Astrocyte of the spinal cord (primary cell): ENCODE measurements at places on chromosomes 3 and 15.

GRCh38 chr3:29185706-29186105, 95.2 kb upstream of the RBMS3 start:
- DNase-seq, result no peak

- DNase-seq, result no peak
Measured at GRCh38 chr15:74316141-74316540, 51.3 kb downstream of the CYP11A1 start.

DNA sequence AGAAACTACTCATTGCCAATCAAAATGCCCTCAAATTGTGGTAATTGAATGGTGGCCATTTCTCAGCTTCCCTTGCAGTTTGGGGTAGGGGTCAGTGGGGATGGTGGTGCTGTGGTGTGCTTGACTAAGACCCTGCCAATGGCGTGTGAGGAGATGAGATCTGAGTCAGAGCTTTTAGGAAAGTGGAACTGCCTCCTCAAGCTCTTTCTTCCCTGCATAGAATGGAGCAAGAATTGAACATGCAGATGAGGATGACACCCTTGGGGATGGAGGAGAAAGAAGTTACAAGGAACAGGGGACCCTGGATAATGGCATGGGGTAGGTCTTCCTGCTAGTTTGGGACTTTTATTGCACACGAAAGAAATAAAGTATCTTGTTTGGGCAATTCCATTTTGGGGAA, 188.0 kb downstream of the PEX5L start:
- DNase-seq, result no peak

- no peak for DNase-seq
Measured at GRCh38 chr3:9808345-9809037, 1.6 kb upstream of the TTLL3 start.

DNA sequence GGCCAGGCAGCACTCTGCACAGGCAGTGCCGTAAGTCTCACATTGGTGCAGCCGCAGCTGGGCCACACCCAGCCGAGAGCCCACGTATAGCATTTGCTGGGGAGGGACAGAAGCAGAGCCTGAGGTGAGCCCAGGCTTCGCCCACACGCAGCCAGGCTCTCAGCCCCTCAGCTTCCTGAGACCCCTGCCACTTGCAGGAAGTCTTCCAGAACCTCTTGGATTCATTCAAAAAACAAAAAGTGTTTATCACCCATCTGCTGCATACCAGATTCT, 6.9 kb downstream of the SEMA3G start:
- DNase-seq, result no peak

- DNase-seq, result no peak
Measured at GRCh38 chr15:71883447-71883846, 73.1 kb downstream of the NR2E3 start.

DNA sequence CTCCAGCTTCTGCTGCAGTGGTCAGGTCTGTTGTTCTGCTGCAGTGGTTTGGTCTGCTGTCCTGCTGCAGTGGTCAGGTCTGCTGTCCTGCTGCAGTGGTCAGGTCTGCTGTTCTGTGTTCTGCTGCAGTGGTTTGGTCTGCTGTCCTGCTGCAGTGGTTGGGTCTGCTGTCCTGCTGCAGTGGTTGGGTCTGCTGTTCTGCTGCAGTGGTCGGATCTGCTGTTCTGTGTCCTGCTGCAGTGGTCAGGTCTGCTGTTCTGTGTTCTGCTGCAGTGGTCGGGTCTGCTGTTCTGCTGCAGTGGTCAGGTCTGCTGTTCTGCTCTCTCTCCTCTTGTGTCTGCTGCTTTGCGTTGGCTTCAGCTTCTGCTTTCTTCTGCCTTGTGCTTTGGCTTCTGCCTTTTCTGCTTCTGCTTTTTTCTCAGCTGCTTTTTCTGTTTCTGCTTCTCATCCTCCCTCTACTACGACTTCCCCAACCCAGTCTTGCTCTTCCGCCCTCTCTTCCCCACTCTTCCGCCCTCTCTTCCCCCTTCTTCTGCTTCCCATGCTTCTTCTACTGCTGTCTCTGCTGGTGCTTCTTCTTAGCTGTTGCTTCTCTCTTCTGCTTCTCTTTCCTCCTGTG, 50.7 kb downstream of the FAM43A start:
- DNase-seq, result no peak

GRCh38 chr15:80638553-80639167, 56.5 kb upstream of the ABHD17C start:
- DNase-seq, result no peak

GRCh38 chr3:42780892-42781700, 8.0 kb upstream of the CCDC13 start:
- peak; percentile 83 for DNase-seq

- DNase-seq, result no peak
Measured at GRCh38 chr3:146374146-146374545, 95.2 kb downstream of the PLSCR2 start.
